B cell (primary cell): ENCODE measurements at places on chromosomes 16 and 17. TPM values are rescaled to one million over a fixed set of nuclear protein-coding genes. Genes with fewer than 3 reads are reported as not detected.

GRCh38 chr17:31691251-31691905 is 167.7 kb downstream of the COPRS start:
- DNase-seq = no peak

DNA sequence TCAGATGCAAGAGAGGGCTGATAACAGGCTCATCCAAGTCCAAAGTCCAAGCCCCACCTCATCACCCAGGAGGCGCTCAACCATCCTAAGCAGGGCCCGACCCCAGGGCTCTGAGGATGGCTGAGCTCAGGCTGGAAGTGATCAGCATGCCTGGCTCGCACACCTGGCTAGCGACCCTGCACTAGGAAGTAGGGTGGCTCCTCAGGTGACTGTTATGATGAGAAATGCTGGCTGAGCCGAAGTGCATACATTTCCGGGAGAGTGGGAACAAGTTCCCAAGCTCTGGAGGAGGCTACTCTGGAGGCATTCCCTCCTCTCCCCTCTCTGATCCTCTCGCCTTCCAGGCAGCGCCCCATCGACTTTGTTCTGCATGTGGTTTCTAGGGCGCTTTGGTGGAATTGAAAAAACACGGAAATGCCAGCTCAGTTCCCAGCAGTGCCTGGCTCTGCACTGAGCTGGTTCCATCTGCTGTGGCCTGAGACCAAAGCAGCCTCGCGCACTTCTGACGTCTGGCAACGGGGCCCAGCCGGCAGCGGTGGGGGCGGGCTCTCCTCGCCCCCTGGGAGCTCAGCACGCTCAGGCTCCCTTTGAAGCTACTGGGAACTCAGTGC is 130.3 kb downstream of the IRF8 start:
- DNase-seq = no peak

Gene RNF112
- total RNA-seq = 0.56 and 0.62 TPM in 2 replicates

DNA sequence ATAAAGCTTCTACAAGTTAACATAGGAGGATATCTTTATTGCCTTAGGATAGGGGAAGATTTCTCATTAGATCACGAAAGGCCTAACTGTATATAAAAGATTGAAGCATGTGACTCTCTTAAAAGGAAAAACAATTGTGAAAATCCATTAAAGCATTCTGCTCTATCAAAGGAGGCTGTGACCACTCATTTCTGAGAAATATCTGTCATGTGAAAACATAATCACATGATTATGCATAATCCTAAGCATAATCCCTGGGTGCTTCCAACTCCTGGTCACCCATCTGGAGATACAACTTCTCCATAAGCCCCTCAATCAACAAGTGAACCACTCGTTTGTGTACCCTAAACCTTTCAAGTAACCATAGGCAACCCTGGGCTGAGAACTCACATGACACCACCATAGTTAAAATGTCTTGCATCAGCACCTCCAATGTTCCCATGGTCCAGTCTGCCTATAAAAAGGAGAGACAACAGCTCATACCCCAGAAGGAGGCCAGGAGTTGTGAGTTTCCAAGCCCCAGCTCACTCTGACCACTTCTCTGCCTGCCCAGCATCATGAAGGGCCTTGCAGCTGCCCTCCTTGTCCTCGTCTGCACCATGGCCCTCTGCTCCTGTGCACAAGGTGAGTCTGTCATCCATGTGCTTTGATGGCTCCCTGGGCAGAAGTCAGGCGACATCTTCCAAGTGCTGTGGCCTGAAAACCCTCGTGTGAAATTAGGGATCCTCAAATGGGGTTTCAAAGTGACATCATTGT is at the start of gene CCL18:
CCL18 (plus strand) TSS at position 487 of the 756 bp plus-strand sequence; CDS start at position 558, 71 bp downstream.
- no peak for DNase-seq

GRCh38 chr17:28199115-28199514 is 119.9 kb upstream of the TMEM97 start:
- no peak for DNase-seq

- no peak for DNase-seq
Measured at GRCh38 chr16:3866703-3867431, 13.6 kb downstream of the CREBBP start.

DNA sequence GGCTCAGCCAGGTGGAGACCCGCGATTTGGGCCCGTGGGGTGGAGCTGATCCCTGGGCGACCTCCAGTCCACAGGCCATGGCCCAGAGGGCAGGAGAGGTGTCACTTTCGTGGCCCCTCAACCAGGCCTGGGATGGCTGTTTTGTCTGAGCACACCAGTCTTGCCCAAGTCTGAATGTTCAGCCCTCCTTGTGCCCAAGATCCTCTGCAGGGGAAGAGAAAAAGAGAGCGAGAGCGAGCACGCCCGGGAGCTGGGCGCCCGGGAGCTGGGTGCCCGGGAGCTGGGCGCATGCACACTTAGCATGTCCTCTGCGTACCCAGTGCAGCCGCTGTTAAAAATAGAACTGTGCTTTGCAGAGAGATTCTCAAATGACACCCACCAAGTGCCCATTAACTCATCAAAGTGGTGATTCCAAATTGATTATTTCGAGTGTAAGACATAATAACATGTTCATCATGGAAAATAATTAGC is 403.3 kb upstream of the TNRC6C start:
- no peak for DNase-seq

DNA sequence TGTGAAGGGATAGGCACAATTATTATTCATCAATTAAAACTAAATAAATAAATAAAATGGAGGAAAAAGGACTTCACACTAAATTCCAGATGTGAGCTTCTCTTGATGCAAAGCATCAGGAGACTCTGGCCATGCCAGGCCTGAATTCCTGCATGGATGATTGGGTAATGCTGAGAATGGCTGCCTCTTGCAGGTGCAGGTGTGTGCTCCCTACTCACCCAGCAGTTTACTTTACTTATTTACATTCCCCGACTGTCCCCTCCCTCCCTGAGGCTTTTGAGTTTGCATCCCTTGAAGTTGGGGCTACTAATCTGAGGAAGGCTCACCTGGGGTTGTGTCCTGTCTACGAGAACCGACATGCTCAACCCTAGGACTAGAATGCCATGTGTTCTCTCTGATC is 200.4 kb downstream of the SHISA9 start:
- DNase-seq = no peak

DNA sequence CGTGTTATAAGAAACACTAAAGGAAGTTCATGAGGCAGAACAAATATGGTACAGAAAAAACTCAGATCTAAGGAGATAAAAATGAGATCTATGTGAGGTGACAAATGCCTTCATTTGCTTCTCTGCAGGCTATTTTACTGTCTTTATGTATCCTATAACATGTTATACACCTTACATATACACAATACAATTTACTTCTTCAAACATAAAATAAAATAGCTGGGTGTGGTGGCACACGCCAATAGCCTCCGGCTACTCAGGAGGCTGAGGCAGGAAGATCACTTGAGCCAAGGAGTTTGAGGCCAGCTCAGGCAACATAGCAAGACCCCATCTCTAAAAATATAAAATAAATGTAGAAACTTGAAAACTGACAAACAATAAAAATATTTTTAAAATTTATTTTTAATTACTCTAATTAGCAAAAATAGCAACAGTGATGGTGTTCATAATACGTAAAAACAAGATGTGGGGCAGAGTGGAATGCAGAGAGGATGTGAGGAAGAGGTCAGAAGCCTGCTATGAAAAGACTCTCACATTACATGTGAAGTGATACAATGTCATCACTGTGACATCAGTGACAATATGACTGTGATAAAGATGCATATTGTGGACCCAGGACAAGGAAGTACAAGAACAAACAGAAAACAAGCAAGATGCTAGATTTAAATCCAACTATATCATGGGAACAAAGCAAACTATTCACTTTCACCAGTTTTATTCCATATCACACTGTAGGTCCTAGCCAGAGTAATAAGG is 31.0 kb downstream of the VPS53 start:
- DNase-seq = no peak

Gene EVPLL
- total RNA-seq = not detected in 2 replicates

DNA sequence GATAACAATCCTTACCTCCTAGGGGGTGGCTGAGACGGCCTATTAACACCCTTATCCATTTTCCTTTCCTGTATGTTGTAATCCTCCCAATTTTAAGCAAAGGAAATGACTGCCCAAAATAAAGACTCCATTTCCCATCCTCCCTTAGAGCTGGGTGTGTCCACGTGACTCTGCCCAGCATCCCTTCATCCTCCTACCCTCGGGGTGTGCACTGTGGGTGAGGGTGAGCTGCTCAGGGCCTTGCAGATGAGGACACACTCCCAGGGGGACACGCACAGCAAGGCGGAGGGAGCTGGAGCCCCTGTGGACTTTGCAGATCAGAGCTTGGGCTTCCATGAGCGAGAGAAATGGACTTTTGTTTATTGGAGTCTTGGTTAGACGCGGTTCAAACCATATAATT is 186.8 kb downstream of the IRF8 start:
- DNase-seq = no peak

DNA sequence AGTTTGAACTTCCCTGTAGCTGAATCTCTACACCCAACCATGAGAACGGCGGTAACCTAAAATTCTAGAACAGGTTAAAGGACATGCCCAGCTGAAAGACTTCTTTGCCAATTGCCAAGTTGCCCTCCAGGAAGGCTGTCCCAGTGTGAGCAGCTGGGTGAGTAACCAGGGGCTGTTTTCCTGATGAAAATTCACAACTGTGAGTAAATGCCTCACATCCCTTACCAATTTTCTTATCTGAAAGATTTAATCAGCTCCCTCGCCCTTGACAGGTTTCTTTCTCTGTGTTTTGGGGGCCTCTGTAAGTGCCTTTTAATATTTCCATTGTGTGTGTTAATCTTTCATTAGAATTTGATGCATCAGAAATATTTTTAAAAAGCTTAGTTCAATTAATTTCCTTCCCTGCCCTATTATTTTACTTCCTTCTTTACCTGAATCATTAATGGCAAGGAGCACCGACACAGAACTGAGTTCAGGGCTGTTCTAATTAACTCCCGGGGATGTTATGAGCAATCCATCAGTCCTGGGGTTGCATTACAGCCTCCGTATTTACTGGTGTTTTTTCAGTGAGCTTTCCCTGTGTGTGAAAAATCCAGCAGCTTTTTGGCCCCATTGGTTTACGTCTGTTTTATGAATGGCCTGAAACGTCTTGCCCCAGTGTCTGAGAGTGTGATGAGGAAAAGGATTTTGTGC is 152.9 kb downstream of the CLEC16A start:
- no peak for DNase-seq

Gene TNFRSF13B
- total RNA-seq = 217 and 219 TPM in 2 replicates

GRCh38 chr16:15865742-15866141 is 8.9 kb upstream of the MYH11 start:
- no peak for DNase-seq

DNA sequence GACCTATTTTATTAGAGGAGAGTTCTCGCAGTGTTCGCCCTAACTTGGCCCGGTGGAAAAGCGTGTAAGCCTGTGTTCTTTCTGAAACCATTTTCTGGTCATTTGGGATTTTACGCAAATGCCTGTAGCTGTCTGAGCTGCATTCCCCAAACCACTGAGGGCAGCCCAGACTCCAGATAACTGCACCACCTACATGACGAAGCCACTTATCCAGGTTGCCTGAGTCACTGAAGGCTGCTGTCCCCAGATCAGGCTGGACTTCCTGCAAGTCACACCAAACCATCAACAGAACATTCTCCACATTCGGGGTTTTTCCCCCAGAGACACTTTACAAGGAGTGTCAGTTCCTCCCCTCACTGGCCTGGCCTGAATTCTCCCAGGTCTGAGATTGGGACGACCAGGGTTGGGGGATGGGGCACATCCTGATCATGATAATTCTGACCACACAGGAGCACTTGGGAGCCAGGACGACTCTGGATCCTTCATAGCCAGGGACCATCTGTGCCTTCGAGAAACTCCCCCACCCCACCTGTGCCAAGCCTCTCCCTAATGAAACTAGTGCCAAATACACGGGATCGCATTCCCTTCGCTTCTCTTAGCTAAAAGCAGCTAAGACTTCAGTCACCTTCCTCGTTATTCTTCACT is 2.3 kb downstream of the RPRML start:
- DNase-seq = no peak

GRCh38 chr17:21330436-21331160 is 45.6 kb upstream of the KCNJ12 start:
- DNase-seq = no peak

Gene CMTM2
- total RNA-seq = not detected in 2 replicates

GRCh38 chr17:13415871-13416416 is 185.8 kb downstream of the HS3ST3A1 start:
- DNase-seq = no peak

Gene DPEP3
- total RNA-seq = 2.0 and 2.6 TPM in 2 replicates

GRCh38 chr17:1111599-1112443 is 68.0 kb downstream of the ABR start:
- no peak for DNase-seq

Gene OMG
- 0.39 and 0.49 TPM in 2 replicates for total RNA-seq

DNA sequence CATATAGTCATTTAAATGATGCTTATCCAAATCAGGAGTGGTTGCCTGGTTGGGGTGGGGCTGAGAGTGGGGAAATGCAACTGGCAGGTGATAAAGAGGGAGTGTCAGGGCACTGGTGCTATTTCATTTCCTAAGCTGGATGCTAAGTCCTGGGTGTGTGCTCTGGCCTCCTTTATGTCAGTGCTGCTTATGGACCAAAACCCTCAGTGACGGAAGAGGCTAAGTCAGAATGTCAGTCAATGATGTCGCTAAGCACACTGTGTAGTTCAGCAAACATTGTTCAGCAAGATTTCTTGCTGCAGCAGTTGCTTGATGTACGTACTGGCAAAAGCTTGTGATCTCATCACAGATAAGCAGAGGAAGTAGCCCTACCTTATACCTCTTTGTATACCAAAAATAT is 16.4 kb upstream of the FLCN start:
- no peak for DNase-seq

GRCh38 chr16:10566613-10567012 is 13.8 kb downstream of the EMP2 start:
- DNase-seq = no peak

GRCh38 chr17:21275047-21275578 is 9.4 kb upstream of the MAP2K3 start:
- no peak for DNase-seq

GRCh38 chr16:85989863-85990643 is 91.1 kb downstream of the IRF8 start:
- DNase-seq = no peak

DNA sequence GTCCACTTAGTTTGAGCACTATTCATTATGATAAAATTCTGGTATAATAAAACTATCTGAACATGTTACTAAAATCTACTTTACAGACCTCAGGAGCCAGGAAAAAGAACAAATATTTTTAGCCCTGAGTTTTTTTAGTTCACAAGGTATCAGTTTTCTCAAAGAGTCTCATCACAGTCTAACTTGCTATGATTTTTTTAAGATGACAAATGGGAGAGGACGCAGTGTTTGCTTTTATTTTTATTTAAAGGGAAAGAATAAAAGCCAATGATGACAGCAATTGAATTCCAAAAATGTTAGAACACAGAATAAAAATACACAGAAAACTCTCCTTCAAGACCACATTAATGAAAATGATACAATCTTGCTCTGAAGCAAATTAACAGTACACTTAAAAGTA is 7.4 kb downstream of the MED13 start:
- DNase-seq = no peak

Gene ITGA2B
- total RNA-seq = 0.20 and 0.78 TPM in 2 replicates

GRCh38 chr17:75346906-75347305 is 57.7 kb upstream of the SLC25A19 start:
- no peak for DNase-seq
